ENCODE measurements at places on chromosomes 4 and X.

DNA sequence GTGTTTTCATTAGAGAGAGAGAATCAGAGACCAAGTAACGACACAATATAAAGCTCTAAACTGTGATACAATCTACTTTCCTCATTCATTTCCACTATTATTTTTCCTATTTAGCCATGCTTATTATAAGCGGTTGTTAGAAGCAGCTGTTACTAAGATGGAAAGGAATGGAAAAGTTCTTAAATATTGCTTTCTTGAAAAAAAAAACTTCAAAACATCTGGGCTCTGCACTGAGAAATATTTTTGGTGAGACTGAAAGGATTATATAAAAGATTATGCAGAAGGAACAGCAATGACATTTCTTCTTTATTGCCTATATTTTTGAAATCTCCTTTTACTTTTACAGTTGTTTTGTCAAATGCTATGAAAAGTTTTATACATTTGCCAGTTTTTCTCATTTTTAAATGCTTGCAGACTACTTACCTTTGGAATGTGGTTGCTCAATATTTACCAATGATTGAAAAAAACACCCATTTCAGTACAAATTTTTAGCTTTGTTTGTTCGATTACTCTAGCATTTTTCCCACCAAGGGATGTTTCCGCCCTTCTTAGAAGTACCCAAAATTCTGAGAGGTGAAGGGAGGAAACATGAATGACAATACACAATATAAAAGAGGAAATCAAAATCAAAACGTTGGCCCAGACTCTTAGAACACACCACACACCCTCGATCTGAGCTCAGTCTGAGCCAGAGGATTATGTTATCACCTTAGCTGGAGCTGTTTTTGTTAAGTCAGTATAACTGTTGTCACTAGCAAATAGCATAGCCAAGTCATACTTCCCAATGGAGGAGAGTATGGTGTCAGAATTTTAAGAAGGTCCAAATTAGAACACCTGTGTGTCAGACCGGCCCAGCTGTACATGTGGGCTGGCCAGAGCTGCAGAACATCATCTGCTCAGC lies 18.4 kb downstream of the DKK2 start:
- DNase-seq = no peak

DNA sequence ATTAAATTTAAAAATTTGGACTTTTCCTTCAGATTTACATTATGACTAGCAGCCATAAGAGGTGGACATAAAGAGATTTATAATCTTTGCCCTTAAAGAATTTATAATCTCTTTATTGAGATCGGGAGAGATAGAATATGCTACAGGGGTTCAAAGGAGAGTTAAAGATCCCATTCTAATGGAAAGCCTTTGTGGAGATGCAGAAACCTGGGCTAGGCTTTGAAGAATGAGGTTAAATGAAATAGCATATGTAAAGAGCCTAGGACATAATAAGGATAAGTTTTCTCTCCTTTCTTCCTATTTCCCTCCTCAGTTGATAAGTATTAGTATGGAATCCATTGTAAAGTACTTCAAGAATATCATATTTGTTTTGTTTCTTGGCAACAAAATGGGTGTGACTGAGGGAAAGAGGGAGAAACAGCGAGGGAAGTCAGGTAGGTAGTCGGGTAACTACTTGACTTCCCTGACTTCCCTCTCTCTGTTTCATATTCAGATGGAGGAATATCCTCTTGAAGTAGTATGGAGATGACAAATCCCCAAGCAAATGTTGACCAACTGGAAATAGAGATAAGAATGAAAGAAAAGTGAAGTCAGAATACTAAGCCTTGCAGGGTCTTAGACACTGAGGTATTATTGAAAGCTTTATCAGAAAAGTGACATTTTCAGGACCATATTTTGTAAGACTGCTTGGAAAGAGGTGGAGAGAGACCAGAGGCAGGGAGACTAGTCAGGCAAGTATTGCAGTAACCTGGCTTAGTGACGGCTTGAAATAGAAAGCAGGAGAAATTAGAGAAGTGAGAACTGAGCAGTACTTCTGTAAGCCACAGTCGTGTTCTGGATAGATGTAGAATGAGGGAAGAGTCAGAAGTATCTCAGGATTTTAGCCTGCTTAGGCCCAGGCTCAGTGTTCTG lies 82.9 kb downstream of the PDLIM5 start:
- DNase-seq = no peak

DNA sequence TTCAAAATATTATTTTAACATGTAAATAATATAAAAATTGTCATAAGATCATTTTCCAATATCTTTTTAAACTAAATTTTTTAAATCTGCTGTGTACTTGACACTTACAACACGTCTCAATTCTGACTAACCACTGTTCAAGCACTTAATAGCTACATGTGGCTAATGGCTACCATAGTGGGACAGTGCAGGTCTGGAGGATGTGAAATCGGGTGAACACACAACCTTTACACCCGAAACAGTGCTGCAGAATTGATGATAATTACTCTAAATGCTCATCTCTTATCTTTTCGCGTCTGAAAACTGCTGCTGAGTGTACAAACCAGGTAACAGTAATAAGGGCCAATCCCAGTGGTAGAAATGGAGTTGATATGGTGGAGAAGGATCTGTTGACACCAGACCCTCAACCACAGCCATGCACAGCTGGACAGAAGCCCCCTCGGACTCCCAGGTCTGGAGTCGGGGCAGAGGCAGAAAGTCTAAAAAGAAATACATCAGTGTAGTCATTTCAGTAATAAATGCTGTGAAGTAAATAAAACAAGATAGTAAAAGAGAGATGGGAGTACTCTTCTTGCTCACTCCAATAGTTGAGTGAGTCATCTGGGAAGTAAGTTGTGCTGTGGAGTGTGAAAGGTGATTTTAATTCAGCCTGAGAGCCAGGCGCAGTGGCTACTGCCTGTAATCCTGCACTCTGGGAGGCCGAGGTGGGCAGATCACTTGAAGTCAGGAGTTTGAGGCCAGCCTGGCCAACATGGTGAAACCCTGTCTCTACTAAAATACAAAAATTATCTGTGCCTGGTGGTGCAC lies 150.0 kb downstream of the CBR4 start:
- no peak for DNase-seq

- DNase-seq = no peak
Measured at GRCh38 chr4:151582098-151582497, 173.1 kb downstream of the FHIP1A start.

- DNase-seq = no peak
Measured at GRCh38 chrX:78130396-78130795, 9.1 kb downstream of the TAF9B start.

DNA sequence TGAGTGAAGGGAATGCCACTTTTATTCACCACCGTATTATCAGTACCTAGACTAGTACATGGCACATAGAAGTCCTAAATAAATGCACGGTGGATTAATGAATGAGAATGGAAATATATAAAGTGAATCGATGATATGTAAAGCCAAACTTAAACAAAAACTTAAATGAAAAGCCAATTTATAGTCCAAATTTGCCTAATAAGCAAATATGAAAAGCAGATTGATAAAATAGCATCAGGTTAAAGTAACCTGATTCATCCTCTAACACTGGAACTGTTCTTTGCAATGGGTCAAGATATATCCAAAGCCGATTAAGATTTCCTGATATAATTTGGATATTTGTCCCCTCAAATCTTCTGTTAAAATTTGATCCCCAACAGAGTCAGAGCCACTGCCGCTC lies 66.9 kb upstream of the MAGEB10 start:
- no peak for DNase-seq

DNA sequence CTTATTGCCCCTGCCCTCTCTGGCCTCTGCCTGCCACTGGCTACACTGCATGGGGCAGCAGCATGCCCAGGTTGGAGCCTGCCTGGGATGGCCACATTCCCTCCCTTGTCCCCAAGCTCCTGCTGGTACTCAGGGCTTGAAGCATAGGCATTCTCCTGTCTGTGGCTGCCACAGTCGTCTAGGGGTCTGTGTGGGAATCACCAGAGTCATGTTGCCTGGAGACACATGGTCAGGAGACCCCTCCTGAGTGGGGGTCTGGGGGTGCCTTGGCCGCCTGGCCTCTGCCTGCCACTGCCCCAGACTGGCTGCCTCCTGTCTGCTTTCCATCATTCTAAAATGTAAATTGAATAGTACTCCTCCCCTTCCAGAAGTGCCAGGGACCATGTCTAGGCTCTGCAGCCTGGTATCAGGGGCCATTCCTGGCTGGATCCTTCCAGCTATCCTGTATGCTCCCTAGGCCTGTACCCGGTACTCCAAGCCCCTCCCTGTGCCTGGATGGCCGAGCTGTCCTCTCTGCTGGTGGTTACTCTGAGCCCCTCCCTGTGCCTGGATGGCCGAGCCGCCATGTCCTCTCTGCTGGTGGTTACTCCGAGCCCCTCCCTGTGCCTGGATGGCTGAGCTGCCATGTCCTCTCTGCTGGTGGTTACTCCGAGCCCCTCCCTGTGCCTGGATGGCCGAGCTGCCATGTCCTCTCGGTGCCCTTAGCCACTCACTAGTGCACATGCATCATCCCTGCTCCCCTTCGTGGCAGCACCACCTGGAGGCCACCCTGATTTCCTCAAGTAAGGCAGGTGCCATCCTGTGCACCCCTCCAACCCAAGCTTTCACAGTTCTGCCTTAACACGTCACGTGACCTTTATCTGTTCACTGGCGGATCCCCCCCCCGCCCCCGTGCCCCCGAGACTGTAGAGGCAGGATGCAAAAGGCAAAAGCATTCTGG lies 5.5 kb upstream of the NKX1-1 start:
- DNase-seq = no peak

DNA sequence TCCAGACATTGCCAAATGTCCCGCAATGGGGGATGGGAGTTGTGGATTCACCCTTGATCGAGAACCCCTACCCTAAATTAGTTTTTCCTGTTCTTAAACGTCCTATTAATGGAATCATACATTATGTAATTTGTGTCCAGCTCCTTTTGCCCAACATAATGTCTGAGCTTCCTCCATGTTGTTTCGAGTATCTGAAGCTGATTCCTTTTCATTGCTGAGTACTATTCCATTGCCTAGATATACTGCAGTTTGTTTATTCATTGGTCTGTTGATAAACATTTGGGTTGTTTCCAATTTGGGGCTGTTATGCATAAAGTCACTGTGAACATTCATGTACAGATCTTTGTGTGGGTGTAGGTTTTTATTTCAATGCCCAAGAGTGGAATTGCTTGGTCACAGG lies 251.3 kb downstream of the BCOR start:
- DNase-seq = no peak

- DNase-seq = no peak
Measured at GRCh38 chr4:106264331-106264728, 51.7 kb downstream of the TBCK start.

DNA sequence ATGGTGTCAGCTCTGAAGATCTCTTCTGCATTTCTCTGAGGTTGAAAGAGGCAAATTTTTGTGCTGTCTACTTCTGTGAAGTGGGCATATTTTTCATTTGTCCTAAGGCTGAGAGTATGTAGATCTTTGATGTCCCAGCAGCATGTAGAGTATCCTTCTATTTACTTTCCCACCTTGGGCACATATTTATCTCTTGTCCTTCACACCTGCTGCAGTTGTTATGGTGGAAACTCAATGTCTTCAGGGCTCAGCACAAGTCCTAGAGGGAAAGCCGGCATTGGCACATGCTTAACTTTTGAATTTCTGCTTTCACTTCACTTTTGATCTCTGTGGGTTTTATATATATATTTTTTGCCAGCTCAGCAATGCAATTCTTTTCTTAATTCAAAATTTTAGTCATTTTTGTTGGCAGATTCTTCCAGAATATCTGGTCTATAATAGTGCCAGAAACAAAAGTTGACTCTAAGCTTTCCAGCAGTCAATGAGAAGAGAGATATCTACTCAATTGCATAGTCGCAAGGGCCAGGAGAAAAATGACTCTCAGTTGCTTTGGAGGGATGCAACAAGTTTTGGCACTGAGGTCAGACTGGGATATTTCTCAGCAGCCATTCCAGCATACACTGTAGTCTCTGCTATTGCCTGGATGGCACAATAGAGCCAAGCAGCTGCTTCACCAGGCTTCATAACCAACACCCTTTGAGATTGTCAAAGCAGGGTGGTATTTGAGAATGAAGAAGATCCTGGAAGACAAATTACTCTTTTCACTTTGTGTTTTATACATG lies 127.8 kb upstream of the FAT1 start:
- DNase-seq = no peak

DNA sequence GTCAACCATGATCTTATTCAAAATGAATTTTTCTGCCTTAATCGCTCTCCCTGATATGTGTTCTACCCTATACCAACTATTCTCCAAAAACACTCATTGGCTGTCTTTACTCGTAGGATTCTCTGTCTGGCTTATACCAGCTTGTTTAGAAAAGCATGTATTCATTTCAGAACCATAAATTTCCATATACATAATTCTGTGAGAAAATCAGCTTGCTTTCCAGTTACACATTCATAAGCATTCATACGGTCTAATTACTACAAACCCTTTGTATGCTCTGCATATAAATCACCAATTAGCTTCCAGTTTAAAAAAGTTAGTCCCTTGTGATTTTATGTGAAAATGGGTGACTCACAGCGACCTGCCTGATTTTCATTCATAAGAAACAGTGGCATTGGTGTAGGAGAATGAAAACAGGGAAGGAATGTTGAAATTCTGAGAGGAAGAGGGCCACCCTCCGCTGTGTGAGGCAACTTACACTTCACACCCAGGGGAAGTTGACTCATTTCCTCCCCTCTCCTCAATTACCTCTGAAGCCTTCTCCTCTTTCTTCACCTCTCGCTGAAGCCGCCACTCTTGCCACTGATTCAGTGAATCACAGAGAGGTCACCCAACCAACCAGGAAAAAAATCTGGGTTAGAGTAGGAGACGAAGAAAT lies 63.3 kb downstream of the MEPE start:
- DNase-seq = peak; percentile 36

- no peak for DNase-seq
Measured at GRCh38 chr4:169342906-169343564, 72.3 kb upstream of the SH3RF1 start.

- DNase-seq = no peak
Measured at GRCh38 chrX:15973946-15974345, 119.3 kb upstream of the AP1S2 start.

- DNase-seq = no peak
Measured at GRCh38 chrX:821327-822107, 190.9 kb downstream of the SHOX start.

GRCh38 chrX:49262603-49263002 lies 1.9 kb downstream of the FOXP3 start:
- DNase-seq = no peak

GRCh38 chr4:110400086-110400485 lies 75.9 kb upstream of the ENPEP start:
- no peak for DNase-seq

DNA sequence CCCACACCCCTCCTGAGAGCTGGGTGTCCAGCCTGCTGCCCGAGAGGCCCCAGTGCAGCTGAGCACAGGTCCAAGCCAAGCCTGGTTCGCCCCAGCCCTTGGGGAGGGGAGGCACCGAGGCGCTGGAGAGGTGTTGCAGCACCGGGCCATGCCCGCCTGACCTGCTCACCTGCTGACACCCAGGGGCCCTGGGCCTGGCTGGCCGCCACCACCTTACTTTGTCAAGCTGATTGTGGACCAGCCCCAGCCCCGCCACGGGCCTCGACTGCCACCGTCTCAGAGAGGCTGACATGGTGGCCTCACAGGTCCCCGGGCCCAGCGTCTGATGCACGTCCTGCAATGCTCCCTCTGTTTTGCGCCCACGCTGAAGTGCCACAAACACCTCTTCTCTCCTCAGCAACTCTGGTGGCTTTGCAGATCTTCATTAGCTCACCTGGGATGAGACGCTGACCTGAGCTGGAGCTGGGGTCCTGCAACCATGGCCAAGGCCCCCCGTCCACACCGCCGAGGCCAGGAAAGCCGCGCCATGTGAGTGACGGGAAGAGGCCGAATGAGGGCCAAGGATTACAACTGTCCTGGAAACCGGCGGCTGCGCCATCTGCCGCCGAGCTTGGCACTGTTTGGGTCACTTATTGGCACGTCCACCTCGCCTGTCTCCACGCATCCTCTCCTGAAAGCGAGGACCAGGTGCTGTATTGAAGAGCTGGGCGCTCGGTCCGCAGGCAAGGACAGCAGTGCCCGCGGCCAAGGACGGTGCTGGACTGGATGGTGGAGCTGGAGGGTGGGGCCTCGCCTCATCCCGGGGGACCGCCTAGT lies 7.6 kb downstream of the CPLX1 start:
- no peak for DNase-seq

All from T1000 (cell line).